ENCODE measurements at places on chromosomes 6 and 20.

- DNase-seq = no peak
Measured at GRCh38 chr6:108438918-108439317, 121.8 kb upstream of the FOXO3 start.

GRCh38 chr6:111727041-111727440 is 121.4 kb upstream of the TRAF3IP2 start:
- no peak for DNase-seq

- DNase-seq = no peak
Measured at GRCh38 chr20:50713657-50714101, 17.7 kb upstream of the PARD6B start.

DNA sequence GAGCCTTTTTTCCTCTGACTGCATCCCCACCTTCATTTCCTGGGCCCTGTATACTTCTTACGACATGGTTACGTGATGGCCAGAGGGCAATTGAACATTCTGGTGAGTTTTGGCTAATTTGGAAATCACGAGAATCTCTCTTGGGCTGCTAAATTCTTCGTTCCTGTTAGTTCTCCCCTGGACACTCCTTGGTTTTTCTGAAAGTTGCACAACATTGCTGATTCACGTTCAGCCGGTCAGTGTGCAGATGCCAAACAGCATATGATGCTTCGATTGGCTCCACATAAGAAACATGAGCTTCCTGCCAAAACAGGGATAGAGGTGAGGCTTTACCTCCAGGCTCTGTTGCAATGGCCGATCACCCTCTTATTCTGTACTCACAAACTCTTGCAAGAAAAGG is 119.4 kb upstream of the LY86 start:
- DNase-seq = no peak

DNA sequence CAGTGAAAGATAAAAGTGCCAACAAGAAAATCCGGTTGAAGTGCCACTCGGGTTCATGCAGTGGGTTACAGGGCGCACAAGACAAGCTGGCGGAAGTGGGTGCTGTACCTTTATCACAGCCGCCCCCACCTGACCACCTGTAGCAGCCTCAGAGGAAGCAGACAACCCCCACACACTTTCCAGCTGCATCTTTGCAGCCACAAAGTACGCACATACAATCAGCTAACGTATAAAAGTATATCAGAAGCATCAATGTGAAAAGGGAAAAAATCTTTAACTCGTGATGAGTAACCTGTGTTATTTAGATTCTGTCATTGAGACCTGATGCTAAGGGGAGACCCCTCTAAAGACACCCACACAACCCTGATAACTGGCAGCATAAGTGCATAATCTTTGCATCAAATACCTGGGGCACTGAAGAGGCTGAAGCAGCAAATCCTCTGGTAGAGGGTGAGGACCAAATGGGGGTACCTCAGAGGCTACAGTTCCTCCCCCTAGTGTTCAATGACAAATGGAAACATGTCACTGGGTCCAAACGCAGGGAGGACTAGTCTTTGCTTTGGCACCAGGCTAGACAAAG is 22.1 kb downstream of the BACH2 start:
- no peak for DNase-seq

DNA sequence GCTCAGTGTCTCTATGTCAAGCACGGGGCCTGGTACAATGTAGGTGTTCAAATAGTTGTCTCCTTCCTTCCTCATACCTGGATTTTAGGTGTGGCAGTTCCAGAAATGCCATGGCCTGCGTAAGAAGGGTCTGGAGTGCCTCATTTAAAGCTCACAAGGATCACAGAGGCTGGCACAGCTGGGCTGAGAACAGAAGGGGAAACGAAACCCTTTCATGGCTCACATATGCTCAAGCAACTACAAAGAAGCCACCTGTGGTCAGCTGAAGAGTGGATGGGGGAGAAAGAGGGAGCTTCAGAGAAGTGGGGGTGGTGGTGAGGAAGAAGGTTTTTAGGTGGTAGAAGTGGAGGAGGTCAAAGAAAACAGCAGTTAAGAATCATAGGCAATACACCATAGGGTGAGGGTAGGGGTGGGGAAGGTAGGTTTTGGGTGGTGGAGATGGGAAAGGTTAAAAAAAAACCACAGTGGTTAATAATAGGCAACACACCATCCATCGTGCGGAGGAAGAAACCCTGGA is 17.0 kb upstream of the TOP1 start:
- DNase-seq = no peak

- no peak for DNase-seq
Measured at GRCh38 chr6:9647071-9647445, 767.8 kb downstream of the TFAP2A start.

GRCh38 chr6:37102299-37103168 is 67.4 kb upstream of the PIM1 start:
- DNase-seq = peak; percentile 36

DNA sequence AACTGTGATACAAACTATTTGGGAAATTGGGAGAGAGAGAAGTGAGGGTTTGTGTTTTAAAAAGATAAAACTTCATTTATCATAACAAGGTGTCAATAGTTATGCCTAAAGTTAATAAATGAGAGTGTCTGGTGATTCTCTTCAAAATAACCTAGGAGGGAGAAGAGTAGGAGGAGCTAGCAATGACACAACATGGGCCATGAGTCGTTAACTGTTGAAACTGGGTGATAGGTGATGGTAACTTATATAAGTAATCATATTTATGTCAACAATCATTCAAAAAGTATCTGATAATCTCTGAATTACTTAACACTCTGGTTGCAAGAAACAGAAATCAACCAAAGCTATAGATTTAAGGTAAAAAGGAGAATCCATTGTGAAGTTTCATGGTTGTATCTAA is 46.8 kb upstream of the INSM1 start:
- no peak for DNase-seq

DNA sequence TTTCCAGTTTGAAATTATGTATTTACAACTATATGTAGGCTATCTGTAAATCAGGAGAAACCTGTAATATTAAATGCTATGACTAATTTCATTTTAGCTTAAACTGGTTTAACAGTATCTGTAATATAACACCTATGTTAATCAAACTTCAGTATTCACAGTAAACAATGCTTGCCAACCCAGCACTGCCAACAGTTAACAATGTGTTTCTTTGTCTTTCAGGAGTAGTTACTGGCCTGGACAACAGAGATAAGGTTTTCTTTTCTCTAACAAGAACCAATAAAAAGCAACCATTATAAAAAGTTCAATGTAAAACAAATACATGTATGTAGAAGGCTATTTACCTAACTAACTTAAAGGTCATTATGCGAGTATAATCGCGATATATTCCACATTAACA is 158.8 kb downstream of the CDK19 start:
- DNase-seq = no peak

- no peak for DNase-seq
Measured at GRCh38 chr6:129486327-129486726, 223.7 kb downstream of the ARHGAP18 start.

DNA sequence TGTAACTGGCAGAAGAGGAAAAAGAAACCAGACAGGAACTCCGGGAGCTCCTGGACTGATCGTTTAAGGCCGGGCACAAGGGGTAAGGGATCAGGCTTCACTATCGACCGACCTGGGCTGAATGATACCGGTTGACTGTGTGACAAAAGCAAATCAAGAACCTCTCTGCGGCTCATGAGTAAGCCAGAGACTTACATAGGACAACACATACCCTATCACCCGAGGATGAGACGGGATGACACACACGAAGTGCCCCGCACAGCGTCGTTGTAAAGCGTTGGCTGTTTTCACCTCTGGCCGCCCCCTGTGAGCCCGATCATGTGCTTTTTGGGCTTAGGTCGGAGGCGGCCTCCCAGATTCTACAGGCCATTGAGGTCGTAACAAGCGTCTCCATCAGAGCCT is 695 bp upstream of the TGIF2 start:
- DNase-seq = no peak

DNA sequence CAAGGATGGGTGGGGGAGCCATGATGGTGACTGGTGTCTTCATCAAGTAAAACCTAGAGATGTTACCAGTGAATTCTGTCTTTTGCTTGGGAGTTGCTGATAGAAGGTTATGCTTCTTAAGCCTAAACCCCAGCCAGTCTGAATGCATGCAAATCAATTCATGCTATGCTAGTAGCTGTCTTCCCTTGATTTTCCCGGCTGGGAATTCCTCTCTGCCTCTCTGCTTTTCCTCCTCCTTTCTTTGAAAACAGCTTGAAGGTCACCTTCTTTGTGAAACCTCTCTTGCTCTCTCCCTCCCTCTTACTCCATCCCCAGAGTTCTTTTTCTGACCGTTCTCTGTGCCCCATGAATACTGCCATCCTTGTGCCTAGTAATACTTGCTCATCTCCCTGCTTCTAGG is 58.9 kb downstream of the TMEM200A start:
- DNase-seq = no peak

DNA sequence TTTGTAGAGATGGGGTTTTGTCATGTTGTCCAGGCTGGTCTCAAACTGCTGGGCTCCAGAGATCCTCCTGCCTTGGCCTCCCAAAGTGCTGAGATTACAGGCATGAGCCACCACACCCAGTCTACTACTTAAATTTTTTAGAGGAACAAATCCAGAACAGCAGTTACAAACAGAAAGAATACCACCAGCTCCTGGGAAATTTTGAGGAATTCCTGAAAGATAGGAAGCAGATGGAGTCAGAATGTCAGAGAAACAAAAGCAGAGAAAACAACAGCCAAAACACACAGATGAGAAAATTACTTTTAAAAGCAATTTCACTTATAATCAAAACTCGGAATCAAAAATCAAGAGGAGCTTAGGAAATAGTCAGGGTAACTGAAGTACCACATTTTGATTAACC is 543.3 kb upstream of the MARCKS start:
- DNase-seq = no peak

DNA sequence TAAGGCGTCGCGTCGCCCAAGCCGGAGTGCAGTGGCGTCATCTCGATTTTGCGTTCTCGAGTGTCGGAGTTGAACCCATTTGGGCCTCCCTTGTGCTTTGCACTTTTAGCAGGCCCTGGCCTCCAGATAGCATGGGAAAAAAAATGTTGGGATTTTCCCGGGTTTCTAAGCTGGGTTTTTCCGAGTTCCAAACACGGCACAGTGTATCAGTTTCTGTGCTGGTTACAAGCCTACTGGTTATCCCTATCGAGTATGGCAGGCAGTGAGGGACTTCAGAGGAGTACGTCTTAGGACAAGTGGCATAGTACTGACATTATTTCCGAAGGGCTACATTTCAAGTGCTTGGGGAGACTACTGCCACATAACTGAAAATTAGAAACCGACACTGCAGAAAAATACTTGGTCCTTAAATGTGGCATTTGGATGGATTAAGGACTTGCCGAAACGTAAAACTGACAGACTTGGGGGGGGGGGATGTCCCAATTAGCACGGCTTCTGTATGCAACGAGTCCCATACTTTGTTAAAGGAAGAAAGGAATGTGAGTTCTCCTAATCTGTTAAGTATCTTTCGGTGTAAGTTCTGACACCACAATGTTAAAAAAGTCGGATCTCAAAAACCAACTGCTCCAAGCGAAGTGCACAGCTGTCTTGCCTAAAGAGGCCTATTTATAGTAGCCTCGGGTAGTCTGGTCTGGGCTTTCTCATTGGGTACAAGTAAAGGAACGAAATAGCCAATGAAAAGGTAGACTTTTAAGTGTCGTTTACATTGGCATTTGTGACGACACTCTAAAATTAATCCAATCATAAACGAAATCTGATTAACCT is 70.2 kb downstream of the HFE start:
- peak; percentile 99 for DNase-seq

DNA sequence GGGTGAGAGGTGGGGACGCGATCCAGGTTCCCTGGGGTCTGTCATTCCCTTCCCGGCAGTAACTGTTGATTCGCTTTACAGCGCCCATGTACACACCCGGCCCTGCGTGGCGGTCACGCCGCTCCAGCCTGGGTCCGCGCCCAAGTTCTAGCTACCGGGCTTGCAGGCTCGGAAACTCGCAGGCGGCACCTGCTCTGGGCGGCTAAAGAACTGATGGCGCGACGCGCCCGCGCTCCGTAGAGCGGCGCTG is 1.4 kb upstream of the POU3F2 start:
- DNase-seq = no peak

- no peak for DNase-seq
Measured at GRCh38 chr6:22830463-22830862, 261.1 kb downstream of the HDGFL1 start.

DNA sequence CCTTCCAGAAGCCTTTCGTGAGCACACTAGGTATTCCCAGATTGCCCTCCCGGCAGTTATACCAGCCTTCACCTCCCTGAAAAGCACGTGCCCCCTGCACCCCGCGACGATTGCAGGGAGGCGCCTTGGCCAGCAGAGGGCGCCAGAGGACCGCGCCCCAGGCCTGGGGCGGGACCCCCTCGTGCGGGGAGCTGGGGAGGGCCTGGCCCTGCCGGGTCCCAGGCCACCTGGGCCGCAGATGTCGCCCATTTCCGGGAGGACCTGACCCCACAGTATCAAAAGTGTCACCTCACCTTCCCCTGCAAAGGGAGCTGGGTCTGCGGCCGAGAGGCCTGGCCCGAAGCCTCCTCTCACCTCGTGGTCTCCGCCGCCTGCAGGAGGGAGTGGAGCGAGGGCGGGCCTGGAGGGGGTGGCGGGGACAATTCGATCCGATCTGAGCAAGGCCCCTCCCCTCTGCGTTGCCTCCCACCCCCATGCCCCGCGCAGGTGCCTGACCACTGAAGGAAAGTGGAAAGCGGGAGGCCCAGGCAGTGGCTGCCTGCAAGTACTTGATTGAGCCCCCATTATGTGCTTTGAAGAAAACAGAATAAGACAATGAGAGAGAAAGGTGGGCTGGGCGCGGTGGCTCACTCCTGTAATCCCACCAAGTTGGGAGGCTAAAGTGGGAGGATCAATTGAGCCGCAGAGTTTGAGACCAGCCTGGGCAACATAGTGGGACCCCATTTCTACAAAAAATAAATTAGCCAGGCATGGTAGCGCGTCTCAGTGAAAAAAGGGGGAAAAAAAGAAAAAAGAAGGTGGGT is 3.5 kb upstream of the SNAI1 start:
- peak; percentile 38 for DNase-seq

- DNase-seq = no peak
Measured at GRCh38 chr6:144027932-144028587, 20.0 kb upstream of the PLAGL1 start.

GRCh38 chr6:19538096-19538495 is 299.1 kb upstream of the ID4 start:
- DNase-seq = no peak

- DNase-seq = no peak
Measured at GRCh38 chr6:166775923-166776220, 148.8 kb upstream of the RPS6KA2 start.

DNA sequence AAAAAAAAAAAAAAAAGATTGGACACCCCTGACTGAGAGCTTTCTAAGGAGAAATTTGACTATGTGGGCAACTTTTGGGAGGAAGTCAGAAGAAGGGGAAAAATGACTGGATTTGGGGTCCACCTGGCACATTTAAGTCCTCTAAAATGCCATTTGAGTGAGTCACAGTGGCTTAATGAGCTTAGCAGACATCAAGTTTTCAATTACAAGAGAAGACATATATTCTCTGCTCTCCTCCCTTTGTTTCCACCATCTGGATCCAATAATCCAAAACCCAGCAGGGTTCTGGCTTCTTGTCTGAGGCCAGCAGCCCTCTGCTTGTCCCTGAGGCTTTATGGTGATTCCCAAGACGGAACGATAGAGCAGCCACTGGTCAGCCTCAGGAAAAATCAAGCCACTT is 6.9 kb downstream of the PI3 start:
- DNase-seq = no peak

- peak; percentile 8 for DNase-seq
Measured at GRCh38 chr6:125512621-125513020, 210.9 kb upstream of the HDDC2 start.

- no peak for DNase-seq
Measured at GRCh38 chr6:140445474-140446004, 1071.1 kb upstream of the CITED2 start.
